ENCODE measurements at places on chromosomes 2 and 18.

DNA sequence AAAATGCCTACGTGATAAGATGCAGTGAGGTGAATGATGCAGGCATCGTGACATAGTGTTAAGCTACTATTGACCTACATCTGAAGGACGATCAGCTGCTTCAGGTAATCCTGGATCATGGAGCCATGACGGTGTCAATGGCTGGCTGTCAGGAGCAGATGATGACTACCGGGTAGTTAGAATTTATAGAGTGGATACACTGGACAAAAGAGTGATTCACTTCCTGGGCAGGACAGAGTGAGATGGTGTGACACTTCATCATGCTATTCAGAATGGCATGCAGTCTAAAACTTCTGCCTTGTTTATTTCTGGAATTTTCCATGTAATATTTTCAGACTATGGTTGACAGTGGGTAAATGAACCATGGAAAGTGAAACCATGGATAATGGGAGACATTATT is 29.5 kb downstream of the METTL8 start:
- no peak for DNase-seq

GRCh38 chr2:178506524-178506923 is 26.3 kb downstream of the PLEKHA3 start:
- no peak for DNase-seq

DNA sequence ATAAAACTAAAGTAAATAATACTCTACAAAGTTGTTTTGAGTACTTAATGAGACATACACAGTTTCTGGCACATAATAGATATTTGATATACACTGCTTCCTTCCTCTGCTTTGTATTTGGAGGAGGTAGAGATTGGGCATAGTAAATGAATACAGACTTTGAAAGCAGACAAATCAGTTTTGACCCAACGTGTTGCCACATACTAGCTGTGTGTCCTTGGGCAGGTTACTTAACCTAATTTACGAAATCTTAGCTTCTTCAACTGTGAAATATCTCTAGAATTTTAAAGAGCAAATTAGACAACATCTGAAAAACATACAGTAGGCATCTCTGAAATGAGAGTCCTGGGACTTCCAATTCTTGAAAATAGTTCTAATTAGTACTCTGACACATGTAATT is 425.4 kb downstream of the TGIF1 start:
- DNase-seq = no peak

DNA sequence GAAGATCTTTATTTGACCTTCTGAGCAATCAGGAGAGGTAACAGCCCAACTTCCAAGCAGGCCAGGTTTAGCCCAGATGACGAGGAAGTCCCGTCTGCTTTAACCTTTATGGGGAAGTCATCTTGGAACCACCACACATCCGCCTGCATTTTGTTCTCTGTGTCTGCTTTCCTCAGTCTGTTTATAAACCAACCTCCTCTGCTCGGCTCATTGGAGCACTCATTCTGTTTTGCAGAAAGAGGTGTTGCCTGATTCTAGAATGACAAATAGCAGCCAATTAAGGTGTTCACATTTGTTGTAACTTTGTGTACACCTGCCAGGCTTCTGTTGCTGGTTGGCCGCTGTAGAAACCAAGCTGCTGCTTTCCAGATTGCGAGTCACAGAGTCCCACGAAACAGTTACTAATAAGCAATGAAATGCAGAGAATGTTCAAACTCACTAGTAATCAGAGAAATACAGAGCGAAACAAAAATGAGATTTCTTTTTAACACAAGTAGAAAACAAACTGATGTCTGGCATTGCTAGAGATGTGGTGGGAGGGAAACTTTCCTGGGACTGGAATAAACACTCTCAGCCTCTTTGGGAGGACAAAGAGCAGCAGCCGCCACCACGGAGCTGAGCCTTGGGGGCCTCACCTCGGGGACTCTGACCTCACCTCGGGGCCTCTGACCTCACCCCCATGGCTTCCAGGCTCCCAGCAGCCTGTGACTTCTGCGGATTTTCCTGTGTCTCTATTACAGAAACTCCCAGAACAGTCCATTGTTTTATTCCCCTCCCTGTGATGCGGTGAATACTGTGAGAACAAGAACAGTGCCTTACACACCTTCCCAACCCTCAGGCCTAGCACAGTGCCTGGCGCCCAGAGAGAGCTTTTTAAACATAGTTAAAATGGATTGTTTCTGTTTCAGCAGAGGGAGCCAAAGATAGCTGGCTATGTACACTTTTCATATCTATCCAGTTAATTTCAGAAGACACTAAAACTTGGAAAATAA is 64.0 kb downstream of the MBP start:
- DNase-seq = no peak
